HL-60 (cell line): ENCODE measurements at places on chromosomes 4 and X.

DNA sequence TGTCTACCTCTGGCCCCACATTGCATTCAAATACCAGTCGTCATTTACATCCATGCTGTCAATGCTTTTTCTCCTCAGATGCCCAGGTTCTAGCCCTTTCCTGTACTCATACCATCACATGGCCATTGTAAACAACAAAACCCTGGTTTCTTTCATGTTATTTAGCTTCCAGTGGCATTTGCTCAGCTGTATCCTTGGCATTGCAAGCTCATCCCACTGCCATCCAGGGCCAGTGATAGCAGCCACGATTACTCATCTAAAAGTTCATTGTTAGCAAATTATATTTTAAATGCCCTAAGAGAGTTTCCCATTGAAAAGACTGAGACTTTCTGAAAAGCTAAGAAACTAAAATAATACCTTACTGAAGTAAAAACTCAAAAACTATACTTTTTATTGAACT is 34.0 kb downstream of the VEGFC start:
- no peak for DNase-seq

DNA sequence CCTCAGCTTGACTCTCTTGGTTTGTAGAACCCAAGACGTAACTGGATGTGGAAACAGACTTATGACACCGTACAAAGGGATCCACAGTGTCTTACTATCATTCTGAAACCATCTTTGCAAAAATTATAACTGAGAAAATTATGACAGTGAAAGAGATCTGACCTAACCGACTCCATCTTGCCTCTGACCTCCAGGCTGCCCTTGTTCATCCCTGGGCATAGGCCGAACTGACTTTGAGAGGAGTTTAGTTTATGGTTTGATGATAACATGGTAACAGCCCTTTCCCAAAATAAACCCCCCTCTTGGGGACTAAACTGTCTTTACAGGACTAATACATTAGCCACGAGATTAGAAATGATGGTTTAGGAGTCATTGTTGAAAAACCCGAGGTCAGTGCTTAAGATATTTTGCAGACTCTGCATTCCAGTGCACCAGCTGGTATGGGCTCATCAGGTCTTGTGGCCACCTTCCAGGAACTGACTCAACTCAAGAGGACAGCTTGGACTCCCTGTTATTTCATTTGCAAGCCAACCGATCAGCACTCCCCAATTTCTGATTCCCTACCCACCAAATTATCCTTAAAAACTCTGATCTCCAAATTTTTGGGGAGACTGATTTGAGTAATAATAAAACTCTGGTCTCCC is 49.6 kb downstream of the CASP3 start:
- no peak for DNase-seq

GRCh38 chr4:186765138-186765537 is 41.5 kb upstream of the FAT1 start:
- DNase-seq, result no peak

GRCh38 chr4:17535906-17536305 is 20.9 kb downstream of the CLRN2 start:
- no peak for DNase-seq

DNA sequence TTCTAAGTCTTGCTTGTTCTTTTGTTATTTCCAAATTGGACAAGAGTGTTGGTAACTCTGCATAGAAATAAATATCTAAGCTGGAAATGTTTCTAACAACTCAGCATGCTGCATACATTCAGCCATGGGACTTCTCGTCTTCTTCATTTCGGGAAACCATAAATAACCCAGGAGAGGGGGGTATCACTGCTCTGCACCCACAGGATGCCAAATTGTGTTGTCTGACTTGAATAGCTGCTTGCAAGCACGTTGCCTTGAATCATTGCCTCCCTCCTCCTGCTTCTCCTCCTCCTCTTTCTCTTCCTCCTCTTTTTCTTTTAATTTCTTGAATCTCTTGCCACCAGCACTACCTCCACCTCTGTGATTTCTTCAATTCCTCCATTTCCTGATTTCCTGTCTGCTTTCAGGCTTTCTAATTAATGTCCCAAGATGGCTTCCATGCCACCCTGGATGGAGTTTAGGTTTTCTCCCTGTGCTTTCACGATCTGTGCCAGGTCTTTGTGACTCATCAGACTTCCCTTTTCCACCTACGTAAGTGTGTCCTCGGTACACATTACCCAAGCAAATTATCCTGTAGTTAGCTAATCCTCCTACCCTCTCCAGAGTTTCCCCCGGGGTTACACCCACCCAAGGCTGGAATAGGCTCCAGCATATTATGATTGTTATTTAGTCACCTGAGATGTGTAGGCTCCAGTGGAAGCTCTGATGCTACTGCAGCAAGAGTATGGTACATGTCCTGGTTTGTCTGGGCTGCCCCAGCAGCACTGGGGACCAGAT is 122.6 kb upstream of the VCX3B start:
- DNase-seq, result no peak

- no peak for DNase-seq
Observed at GRCh38 chr4:5863461-5864113, 29.3 kb downstream of the CRMP1 start.

GRCh38 chrX:118497180-118497818 is 1.7 kb downstream of the DOCK11 start:
- DNase-seq, result no peak

DNA sequence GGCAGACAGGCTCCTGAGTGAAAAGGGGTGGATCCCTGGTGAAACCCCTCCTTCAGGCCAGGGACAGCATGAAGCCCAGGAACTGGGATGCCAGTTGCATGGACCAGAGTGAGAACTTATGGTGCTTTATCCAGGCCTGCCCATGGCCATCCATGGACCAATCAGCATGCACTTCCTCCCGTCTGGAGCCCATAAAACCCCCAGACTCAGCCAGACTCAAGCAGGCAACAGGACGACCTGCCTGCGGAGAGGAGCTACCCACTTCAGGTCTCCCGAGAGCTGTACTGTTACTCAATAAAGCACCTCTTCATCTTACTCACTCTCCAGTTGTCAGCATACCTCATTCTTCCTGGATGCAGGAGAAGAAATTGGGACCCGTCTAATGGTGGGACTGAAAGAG is 42.9 kb downstream of the NALF2 start:
- no peak for DNase-seq

DNA sequence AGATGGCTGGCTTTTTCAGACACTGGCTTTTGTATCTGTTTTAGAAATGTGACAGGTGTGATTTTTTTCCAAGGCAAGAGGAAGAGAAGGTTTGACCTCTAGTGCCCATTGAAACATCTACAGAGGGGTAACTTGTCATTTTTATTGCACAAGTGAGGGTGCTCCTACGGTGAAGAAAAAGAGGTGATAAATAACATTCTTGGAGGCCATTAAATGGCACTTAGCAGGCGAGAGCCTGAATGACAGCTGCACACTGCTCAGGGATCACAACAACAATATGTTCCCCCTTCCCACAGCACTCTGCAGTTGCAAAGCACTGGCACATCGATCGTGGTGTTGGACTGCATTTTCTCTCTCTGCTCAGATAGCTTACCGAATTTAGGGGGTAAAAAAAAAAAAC is 22.9 kb downstream of the FAM184B start:
- no peak for DNase-seq

DNA sequence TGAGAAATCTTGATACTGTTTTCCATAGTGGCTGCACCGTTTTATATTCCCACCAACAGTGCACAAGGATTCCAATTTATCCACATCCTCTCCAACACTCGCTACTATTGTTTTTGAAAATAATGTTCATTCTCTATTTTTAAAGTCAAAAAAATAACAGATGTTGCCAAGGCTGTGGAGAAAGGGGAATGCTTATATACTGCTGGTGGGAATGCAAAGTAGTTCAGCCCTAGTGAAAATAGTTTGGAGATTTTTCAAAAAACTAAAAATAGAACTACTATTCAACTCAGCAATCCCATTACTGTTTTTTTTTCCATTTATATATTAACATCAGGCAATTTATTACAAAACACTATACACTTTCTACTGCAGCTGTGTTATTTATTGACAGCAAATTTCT is 208.7 kb downstream of the CBLL2 start:
- DNase-seq, result no peak

GRCh38 chr4:823761-824460 is 2.0 kb downstream of the CPLX1 start:
- no peak for DNase-seq

DNA sequence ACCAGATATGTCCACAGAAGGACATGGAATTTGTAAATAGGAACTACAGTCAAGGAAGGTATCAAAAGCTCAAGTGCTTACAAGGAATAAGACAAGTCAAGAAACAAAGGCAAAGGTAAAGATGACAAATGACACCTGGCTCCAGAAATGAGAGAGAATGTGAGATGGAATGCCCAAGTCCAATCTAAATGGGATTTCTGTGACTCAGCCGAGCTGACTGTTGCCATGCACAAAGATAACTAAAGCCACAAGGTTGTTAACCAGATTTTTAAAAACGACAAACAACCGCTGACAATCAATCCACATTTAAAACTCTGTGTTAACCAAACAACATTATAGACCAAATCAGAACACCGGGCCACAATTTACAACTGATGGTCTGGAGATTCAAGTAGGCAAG is 1.1 kb downstream of the NFXL1 start:
- no peak for DNase-seq
